ENCODE measurements at places on chromosomes 7 and 10.
A peak's percentile ranks its signal among the peaks of the same experiment; 100 is the strongest.

GRCh38 chr10:6097063-6097462, 8.2 kb downstream of the RBM17 start:
- no peaks in the 10 kb centered on the region for H3K27me3 ChIP-seq
- no peaks in the 10 kb centered on the region for H3K36me3 ChIP-seq
- peaks cover 8% of the 10 kb centered on the region for H3K4me1 ChIP-seq
- DNase-seq = no peak
- H3K4me3 ChIP-seq = no peak overlapping the region
- no peak overlapping the region for H3K27ac ChIP-seq

GRCh38 chr10:102650655-102651454, 6.6 kb downstream of the TRIM8 start:
- H3K36me3 ChIP-seq = no peaks in the 10 kb centered on the region
- no peaks in the 10 kb centered on the region for H3K27me3 ChIP-seq
- H3K4me3 ChIP-seq = no peak overlapping the region
- peak; percentile 60 for DNase-seq
- peaks cover 93% of the 10 kb centered on the region for H3K4me1 ChIP-seq

DNA sequence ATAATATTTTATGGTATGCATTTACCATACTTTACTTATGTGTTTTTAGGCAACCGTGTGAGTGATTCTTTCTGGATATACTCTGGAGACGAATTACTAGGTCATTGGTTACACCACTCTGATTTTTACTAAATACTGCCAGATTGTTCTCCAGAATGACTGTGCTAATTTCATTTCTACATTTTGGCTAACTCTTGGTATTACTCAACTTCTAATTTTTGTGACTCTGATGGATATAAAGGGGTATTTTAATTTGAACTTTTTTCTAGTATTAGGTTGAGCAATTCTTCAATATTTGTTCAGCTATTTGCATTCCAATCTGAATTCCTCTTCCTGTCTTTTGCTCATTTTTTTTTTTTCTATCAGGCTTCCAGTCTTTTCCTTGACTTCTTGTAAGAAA, 223.6 kb downstream of the MDFIC start:
- H3K36me3 ChIP-seq = no peaks in the 10 kb centered on the region
- H3K4me3 ChIP-seq = no peak overlapping the region
- H3K27ac ChIP-seq = peak overlapping the region; percentile 63
- no peak for DNase-seq
- peaks cover 6% of the 10 kb centered on the region for H3K4me1 ChIP-seq

GRCh38 chr10:26303366-26303765, 86.8 kb downstream of the GAD2 start:
- no peak overlapping the region for H3K27ac ChIP-seq
- H3K27me3 ChIP-seq = no peaks in the 10 kb centered on the region
- no peak overlapping the region for H3K4me3 ChIP-seq
- no peak for DNase-seq
- H3K36me3 ChIP-seq = no peaks in the 10 kb centered on the region
